CD8-positive, alpha-beta memory T cell (primary cell): ENCODE measurements at places on chromosomes 12 and 14. TPM values are rescaled to one million over a fixed set of nuclear protein-coding genes. Genes with fewer than 3 reads are reported as not detected.

The SERPINA5 gene
- not detected for total RNA-seq

The GLTP gene
- total RNA-seq, result 42.7 TPM

The TCL1B gene
- not detected for total RNA-seq

The ESPL1 gene
- 58.4 TPM for total RNA-seq

The AQP5 gene
- total RNA-seq, result not detected

The NTN4 gene
- not detected for total RNA-seq

The KLRF1 gene
- not detected for total RNA-seq

The SLC25A21 gene
- not detected for total RNA-seq

The KRT79 gene
- not detected for total RNA-seq

DNA sequence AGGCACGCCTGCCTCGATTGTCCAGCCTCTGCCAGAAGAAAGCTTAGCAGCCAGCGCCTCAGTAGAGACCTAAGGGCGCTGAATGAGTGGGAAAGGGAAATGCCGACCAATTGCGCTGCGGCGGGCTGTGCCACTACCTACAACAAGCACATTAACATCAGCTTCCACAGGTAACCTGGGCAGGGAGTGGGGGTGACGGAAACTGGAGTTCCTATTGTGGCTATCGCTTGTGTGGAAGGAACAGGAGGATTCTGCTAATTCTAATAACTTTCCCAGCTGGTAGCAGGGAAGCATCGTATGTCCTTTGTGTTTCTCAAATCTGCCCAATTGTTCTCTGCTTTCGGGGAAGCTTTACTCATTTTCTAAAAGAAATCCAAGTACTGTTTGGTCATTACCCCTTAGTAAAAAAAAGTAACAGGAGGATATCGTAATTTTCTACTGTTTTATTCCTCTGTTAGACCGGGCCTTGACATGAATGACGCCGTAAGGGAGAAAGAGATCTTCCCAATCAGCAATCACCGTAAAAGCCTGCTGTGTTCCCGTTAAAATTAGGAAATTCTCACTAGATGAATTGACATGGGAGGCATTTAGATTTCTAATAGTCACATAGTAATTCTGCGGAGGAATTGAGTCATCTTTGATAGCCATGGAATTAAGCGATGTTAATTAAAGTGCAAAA lies 449 bp downstream of the THAP2 start:
- DNase-seq, result no peak

DNA sequence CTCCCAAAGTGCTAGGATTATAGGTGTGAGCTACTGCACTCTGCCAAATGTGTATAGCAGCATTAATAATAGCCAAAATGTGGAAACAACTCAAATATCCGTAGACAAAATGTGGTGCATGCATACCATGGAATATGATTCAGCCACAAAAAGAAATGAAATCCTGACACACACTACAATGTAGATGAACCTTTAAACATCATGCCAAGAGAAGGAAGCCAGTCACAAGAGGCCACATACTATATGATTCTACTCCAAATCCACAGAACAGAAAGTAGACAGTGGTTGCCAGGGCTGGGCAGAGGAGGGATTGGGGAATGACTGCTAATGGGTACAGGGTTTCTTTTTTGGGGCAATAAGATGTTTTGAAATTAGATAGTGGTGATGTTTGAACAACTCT lies 7.7 kb upstream of the TMED2 start:
- no peak for DNase-seq

GRCh38 chr12:98951406-98951805 lies 306.3 kb downstream of the APAF1 start:
- DNase-seq, result no peak

DNA sequence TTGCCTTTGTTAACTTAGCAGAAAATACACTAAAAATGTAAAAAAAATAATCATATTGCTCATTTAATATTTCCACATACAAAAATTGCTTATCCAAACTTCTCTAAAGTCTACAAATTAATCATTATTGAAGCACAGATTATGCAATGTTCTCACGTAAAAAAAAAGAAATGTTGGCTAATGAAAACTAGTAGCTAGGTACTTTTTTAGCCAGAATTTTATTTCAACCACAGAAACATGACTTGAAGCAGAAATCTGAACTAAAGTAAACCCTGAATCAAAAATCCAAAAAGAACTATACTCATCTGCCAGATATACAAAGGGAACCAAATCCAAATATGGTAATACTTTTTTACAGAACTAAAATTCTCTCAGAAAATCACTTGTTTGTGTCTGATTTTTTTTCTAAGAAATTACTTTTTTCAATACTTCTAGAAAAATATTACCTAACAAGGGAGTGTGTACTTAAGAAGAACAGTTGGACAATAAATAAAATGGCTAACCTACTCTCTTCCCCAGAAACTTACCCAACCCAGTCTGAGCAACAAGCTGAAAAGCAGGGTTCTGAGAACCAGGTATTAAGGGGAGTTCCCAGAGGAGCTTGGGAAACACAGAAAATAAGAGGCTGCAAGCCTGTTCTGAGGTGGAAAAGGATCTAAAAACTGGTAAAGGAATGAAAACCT lies 78.4 kb upstream of the RAP1B start:
- no peak for DNase-seq

GRCh38 chr12:129610601-129611120 lies 293.2 kb downstream of the TMEM132D start:
- no peak for DNase-seq

GRCh38 chr12:27468241-27468640 lies 21.7 kb downstream of the SMCO2 start:
- DNase-seq, result no peak

DNA sequence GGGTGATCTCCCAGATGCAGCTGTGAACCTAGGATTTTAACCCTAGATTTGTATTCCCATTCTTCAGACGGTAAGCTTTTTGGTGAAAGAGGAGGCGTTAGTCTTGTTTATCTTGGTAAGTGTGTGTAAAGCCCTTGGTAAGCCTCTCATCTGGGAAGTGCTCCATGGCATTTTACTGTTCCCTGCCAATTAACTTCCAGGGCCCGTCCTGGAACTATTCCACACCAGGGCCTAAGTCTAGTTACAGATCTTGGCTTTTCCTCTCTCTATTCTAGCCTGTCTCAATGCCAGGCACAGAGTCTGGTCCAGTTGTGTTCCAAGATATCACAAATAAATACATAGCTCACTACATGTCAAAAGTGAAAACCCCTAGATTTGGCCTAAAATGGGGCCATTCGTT lies 42.4 kb downstream of the YEATS4 start:
- no peak for DNase-seq

DNA sequence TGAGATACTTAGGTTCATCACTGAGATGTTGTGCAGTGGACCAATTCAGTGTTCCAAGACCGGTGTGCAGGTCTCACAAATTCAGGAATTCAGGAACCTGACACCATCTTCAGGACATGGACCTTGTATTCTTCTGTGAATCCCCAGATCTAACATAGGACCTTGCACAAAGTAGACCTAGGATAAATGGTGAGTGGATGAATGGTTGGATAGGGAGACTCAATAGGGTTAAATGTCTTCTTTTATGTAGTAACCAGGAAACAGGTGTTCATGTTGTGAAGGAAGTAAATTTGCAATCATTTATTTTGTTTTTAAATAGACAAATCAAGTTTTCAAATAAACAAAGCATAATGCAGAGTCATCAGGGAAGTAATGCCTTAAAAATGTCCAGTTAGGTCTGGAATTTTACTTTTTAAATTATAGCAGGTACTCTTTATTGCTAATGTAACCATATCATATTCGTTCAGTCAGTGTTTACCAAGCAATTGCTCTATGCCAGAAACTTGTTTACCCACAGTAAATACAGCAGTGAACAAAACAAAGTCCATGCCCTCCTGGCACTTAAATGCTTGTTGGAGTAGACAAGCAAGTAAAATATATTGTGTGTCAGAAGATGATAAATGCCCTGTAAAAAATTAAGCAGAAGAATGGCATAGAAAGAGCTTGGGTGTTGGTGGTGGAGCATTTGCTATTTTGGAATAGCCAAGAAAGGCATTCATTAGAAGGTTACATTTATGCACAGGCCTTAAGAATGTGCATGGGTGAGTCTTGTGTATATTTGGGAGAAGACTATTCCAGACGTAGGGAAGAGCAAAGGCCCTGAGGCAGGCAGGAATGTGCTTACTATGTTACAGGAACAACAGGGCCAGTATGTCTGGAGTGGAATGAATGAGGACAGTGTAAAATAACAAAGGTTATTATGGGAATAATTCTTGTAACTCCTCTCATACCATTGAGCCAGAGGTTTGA lies 26.3 kb downstream of the RXYLT1 start:
- DNase-seq, result no peak

- no peak for DNase-seq
These were observed 446.9 kb downstream of the ATP23 start for GRCh38 chr12:58388261-58388660.

DNA sequence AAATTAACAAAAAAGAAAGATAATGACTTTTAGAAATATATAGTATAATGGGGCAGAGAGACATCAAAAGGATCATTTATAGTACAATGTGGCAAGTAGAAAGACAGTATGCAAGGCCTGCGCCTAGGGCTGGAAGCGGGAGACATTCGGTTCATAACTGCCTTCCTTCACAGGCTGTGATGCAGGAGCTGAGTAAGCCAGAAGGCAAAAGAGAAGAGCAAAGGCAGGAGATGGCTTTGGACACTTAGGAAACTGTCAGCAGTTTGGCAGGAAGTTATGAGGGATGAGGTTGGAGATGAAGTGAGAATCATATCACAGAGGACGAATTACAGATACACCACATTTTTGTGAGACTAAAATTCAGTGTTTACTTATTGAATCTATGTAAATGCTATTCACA lies 97.8 kb downstream of the EPS8 start:
- no peak for DNase-seq

- DNase-seq, result no peak
These were observed 357.2 kb downstream of the SEC23A start for GRCh38 chr14:38745861-38746260.

GRCh38 chr14:67526676-67527459 lies 6.2 kb upstream of the PLEKHH1 start:
- DNase-seq, result no peak

GRCh38 chr14:49895480-49895879 lies 2.6 kb downstream of the ARF6 start:
- DNase-seq, result no peak

- DNase-seq, result no peak
These were observed 53.4 kb upstream of the PTHLH start for GRCh38 chr12:28025821-28026505.

- DNase-seq, result no peak
These were observed 31.0 kb downstream of the GNPTAB start for GRCh38 chr12:101799774-101800173.

DNA sequence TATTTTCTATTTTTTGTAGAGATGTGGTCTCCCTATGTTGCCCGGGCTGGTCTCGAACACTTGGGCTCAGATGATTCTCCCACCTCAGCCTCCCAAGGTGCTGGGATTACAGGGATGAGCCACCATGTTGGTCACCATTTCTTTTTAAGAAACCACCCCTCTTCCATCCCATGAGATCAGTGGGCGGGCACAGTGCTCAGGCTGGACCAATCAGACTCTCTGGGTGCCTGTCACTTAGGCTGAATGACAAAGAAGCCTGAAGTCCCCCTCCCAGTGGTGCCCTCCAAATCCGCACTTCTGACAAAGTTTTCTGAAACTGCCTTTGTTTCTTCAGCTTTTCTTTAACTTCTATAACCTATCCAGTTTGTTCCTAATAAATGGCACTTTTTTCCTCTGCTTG lies 48.2 kb downstream of the CALM1 start:
- no peak for DNase-seq

- DNase-seq, result no peak
These were observed 21.4 kb upstream of the CEP170B start for GRCh38 chr14:104843442-104844305.

- no peak for DNase-seq
These were observed 285.5 kb upstream of the SFSWAP start for GRCh38 chr12:131425112-131426075.

- DNase-seq, result peak; percentile 59
These were observed 5.5 kb downstream of the ZFP36L1 start for GRCh38 chr14:68787092-68787992.

GRCh38 chr14:99454246-99454645 lies 26.4 kb downstream of the SETD3 start:
- no peak for DNase-seq

DNA sequence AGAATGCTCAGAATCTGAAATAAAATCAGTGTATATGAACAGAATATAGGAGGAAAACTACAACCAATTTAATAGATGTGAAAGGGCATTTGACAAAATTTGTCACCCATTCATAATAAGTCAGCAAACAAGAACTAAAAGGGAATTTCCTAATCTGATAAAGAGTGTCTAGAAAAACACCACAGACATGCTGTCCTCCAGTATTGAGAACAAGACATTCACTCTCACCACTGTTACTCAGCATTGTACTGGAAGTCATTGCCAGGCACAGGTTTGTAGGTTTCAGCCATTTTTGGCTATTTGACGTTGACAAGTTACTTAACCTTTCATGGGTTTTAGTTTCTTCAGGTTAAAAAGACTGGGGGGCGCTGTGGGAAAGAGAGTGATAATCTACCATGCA lies 13.2 kb downstream of the EIF2S1 start:
- DNase-seq, result no peak

GRCh38 chr12:128609861-128610260 lies 213.9 kb downstream of the SLC15A4 start:
- no peak for DNase-seq
